ENCODE measurements at places on chromosomes 3 and 15.

GRCh38 chr15:44719293-44719999 is 8.1 kb downstream of the B2M start:
- peak; percentile 46 for DNase-seq

DNA sequence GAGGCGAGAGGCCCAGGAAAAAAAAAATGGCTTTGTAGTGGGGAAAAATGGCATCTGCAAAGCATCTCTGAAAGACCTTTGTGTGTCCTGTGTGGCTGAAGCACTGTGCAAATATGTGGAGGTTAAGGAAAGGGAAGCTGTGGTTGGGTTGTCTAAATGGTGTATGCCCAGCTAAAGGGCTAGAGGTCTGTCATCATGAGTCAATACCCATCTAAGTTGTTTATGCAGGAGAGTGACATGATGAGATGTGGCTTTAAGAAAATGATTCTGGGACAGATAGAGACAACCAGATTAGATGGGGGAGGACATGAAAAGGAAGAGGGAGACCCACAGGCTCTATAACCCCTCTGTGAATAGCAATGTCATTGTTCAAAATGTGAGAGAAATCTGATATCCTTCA is 280.7 kb downstream of the MFSD1 start:
- DNase-seq, result no peak

DNA sequence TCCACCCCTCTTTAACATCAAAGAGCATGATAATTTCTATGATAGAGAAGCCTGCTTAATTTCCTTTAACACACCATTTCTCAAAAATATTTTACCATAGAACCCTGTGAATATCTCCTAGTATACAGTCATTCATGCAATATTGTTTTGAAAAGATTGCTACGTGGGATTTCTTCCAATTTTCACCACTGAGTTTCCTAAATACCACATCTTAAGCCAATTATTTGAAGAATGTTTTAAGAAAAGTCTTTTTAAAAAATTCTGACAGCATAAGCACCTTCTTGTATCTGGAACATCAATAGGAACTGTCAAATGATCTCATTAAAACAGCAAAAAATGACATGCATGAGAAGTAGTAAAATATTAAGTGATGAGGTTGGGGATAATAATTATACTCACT is 1126.7 kb downstream of the TUSC7 start:
- DNase-seq, result no peak

GRCh38 chr15:74305687-74306086 is 61.8 kb downstream of the CYP11A1 start:
- no peak for DNase-seq

DNA sequence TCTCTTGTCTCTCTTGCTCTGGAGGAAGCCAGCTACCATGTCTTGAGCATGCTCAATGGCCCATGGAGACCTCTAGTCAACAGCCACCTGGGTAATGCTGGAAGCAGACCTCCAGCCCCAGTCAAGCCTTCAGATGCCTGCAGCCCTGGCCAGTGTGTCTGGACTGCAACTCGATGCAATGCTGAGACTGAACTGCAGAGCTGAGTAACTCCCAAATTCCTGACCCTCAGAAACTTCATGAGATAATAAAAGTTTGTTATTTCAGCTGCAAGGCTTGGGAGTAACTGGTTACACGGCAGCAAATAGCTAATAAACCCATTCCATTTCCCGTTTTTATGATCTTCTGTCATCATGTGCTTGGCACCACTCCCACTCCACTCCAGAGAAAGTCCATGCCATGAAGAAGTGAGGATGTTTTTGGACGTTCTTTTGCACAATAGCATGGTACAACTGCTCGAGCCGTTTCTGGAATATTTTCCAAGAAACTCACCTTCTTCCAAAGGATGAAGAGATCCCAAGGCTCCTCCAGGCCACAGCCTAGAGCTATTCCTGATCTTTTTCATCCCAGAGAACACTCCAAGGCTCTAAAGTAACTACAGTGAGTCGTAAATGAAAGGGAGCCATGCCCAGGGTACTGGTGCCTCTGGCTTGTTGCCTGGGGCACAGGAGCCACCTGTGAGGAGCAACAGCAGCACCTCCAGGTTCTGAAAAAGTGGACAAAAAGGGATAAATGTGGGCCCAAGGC is 72.0 kb upstream of the KLF13 start:
- no peak for DNase-seq

DNA sequence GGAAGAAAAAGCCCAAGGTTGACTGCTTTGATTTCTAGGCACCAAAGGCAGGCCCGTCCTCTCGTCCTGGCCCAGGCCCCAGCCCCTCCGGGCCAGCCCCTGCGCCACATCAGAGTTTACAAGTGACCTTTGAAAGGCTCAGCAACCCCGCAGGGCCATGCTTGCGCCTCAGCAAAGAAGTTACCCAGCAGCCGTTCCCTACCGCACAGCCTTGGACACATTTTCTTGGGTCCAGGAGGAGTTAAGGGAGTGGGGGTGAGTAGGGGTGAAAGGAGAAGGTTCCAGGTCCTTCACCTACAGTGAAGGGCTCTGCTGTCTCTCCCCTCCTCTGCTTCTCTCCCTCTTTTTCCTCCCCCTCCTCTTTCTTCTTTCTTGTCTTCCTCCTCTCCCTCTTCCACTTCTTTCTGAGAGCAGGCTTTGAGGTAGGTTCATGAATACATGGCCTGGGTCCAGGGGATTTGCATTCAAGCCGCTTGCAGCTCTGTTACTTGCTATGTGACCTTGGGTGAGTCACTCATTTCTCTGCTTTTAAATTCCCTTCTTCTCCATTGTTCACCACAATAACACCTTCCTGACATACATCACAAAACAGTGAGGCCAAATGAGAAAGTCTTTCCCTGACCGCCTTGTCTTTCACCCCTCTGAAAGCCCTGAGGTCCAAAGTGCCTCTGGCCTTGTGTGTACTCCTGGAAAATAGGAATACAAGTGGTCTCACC is 223.3 kb upstream of the TPRG1 start:
- no peak for DNase-seq

GRCh38 chr3:51386159-51386851 is 1.2 kb downstream of the MANF start:
- DNase-seq, result no peak

- no peak for DNase-seq
Observed at GRCh38 chr3:146464005-146464595, 5.3 kb downstream of the PLSCR2 start.

DNA sequence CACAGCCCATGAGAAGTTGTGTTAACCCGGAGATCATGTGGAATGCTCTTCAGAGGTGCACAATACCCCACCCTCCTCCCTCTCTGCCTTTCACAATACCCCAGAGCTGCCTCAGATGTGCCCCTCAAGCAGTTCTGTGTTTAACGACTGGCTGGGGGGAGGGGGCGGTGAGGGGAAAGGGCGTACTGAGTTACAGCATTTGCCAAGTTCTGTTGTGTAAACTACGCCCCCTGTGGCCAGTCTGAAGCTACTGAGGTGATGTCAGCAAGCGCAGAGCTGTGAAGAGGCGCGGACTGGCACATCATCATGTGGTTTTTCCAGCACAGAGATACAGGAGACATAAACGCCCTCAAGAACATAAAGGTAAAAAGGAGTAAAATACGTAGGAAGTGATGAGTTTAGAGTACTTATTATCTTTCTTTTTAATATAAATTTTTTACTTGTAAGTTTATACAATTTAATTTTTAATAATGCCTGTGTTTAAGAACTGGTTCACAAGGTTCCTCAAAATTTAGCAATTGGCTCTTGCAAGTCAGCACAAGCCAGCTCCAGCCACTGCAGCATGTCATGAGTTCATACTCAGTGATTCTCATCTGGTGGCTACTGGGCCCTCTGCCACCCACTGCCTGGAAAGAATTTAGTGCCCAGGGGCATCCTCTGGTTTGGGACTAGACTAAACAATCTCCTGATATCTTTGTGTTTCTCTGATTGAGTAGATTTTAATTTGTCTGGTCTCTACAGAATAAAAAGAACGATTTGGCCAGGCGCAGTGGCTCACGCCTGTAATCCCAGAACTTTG is 1.7 kb downstream of the EPB42 start:
- no peak for DNase-seq

GRCh38 chr3:131370935-131371687 is 10.5 kb upstream of the NUDT16 start:
- no peak for DNase-seq

DNA sequence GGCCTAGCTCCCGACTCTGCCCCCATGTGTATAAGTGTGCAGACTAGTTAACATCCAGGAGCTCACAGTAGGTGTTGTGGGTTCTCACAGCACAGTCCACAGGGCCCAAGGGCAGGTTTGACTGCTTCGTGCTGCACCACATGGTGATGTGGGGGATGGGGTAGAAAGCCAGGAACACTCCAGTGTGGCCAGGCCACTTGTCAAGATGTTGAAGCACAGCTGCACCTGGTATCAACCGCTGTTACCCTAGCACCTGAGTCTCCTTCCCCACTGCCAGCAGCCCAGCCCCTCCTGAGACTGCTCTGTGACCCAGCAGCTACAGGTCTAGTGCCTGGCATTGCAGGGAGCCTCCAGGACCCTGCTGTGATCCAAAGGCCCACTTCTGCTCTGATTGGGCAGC is 53.4 kb downstream of the CHDH start:
- no peak for DNase-seq

DNA sequence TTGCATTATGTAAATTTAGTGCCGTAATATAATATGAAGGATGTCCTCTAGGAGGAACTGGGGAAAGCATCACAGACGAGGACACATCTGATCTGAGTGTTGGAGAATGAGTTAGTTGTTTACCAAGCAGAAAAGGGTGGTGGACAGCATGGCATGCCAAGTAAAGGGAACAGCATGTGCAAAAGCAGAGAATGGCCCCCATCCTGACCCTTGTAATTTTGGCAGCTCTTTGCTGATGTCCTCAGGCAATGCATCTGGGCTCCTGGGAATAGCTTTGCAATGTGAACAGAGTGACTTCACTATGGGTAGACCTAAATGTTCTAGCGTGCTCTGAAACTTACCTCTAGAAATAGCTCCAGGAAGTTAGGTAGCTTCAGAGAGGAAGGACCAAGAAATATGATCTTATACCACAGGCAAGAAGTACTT is 263.3 kb downstream of the LPP start:
- no peak for DNase-seq

DNA sequence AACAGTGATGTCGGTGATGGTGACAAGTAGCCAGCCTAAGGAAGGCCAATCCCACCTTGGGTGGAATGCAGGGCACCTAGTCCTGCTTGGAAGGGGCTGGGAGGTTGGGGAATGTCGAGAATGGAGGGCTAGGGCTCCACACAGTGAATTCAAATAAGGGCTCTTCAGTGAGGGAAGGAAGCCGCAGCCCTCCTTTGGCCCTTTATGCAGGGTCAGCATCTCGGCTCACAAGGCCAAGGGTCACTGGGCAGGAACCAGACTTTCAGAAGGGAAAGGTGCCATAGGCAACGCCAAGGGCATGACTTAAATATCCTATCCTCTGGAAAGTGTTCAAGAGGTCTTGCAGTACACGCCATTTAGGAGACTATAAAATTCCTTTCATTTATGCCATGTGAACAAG is 56.9 kb downstream of the CLEC3B start:
- DNase-seq, result no peak

GRCh38 chr3:195043607-195044339 is 227.2 kb downstream of the XXYLT1 start:
- no peak for DNase-seq

DNA sequence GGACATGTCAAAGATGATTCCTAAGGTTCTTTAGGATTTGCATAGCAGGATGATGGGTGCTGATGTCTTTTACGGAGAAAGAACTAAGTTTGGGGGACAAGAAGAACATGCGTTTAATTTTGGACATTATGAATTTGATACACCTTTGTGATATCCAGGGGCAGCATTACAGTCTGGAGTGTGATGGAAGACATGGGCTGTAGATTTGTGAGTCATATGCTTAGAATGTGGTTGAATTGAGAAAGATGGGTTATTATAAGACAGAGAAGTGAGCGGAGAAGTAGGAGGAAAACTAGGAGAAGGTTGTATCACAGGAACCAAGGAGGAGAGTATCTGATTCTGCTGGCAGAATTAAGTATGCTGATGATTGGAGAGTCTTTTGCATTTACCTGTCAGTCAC is 20.6 kb downstream of the NEO1 start:
- DNase-seq, result no peak

GRCh38 chr3:99646107-99646435 is 7.7 kb downstream of the COL8A1 start:
- DNase-seq, result no peak

DNA sequence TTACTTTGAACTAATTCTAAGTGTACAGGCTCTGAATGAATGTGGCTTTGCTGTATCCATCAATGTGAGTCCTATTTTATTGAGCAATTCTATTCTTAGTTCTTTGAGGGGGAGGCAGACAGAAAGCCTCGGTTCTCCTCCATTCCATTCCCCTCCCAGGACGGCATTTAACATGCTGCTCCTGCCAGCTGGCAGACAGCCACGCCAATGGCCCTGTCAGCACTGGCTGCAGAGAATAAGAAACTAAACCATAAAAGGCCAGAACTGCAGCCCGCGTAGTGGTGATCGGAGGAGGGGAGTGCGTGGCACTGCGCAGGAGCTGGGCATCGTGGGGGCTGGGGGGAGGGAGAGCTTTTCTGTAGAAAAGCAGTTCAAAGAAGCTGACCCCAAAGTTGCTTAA is 76.0 kb upstream of the HACD2 start:
- no peak for DNase-seq

GRCh38 chr15:57527382-57528091 is 64.2 kb upstream of the MYZAP start:
- DNase-seq, result peak; percentile 65

DNA sequence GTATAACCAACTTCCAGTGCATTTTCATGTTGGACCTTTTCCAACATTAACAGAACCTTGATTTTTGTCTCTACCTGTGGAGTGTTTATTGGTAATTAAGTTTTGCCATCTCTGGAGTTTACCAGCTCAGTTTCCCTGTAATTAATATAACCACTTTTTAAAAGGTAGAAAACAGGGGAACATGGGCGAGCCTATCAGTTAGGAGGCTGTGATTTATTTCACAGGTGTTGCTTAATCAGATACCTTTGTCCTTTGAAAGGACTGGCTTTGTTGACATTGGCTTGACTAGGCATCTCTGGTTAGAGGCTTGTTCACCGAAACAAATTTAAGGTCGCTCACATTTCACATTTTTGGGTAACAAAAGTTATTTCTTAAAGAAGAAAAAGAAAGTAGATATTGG is 622 bp downstream of the NAALADL2 start:
- no peak for DNase-seq

Data from GM13977 (cell line).